ENCODE measurements at places on chromosomes 6 and 20. TPM values are rescaled to one million over a fixed set of nuclear protein-coding genes. Genes with fewer than 3 reads are reported as not detected.

GRCh38 chr6:39493174-39493573, 170.7 kb upstream of the KCNK16 start:
- H3K4me1 ChIP-seq = peaks cover 9% of the 10 kb centered on the region
- H3K27ac ChIP-seq = no peak overlapping the region
- no peaks in the 10 kb centered on the region for H3K27me3 ChIP-seq
- no peak for DNase-seq

DNA sequence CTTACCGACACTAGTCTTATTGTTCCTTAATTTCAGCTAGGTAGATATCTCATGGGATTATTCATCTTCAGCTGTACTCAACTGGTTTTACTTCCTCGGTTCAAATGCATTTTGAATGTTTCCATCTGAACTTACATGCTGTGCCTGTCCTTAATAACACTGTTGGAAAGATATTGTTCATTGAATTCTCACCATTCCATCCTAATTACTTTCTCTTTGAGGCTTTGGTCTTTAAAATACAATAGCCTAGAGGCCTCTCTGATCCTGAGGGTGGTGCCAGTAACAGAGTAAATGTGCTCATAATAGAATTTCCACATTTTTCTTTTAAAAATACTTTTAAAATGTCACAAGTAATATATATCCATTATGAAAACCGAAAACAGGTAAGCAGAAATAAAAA, 54.0 kb downstream of the IL20RA start:
- H3K27me3 ChIP-seq = peaks cover 55% of the 10 kb centered on the region
- no peaks in the 10 kb centered on the region for H3K36me3 ChIP-seq
- DNase-seq = no peak

EPHA7 gene
- total RNA-seq = 35.8 TPM

ZDHHC14 gene
- 5.0 TPM for total RNA-seq

DNA sequence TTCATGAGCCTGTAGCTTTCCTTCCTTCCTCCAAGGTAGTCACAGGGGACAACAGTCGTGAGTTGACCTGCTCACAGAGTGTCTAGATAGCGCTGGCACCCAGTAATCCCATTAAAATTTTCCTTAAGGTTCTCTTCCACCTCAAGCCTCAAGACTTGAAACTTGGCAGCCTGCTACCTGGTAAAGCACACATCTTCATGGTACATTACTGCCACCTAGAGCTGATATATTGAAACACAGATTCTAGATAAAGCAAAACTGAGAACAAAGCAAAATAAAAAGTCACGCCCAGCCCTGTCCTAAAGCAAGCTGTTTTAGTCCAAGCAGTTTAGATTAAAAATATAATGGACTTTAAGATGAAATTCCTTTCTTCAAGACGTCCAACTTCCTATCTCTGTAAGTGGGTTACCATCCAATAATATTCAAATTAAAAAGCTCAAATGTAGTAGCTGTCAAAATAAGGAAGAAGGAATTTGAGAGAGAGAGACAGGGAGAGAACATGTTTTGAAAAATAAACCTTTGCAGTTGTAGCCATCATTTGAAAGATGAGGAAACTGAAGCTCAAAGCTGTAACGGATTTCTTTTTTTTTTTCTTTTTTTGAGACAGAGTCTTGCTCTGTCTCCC, 50.7 kb upstream of the CD83 start:
- H3K27me3 ChIP-seq = peaks cover 10% of the 10 kb centered on the region
- H3K27ac ChIP-seq = no peak overlapping the region
- no peak overlapping the region for H3K4me3 ChIP-seq
- no peaks in the 10 kb centered on the region for H3K4me1 ChIP-seq
- no peaks in the 10 kb centered on the region for H3K36me3 ChIP-seq

F13A1 gene
- total RNA-seq = 0.39 TPM

DNA sequence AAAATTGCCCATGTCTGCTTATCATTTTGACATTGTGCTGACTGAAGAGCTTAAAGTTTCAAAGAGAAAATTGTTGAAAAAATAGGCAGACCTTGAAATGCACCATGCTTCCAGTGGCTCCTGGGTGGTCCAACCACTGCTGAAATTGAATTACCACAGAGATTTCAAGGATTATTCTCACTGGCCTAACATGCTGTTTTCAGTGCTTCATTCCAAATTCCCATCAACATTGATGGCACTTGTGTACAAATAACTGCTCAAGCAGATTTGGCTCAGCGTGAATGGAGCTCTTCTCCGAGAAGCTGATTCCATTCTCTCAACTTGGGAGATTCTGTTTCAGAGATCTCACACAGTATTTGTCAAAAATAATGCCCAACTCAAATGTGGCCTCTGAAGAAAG, 75.5 kb downstream of the LAMA4 start:
- no peak overlapping the region for H3K4me3 ChIP-seq
- peaks cover 6% of the 10 kb centered on the region for H3K4me1 ChIP-seq
- no peaks in the 10 kb centered on the region for H3K27me3 ChIP-seq
- no peak for DNase-seq
- H3K27ac ChIP-seq = no peak overlapping the region

GRCh38 chr20:41299899-41300298, 17.6 kb downstream of the ZHX3 start:
- H3K27ac ChIP-seq = no peak overlapping the region
- no peaks in the 10 kb centered on the region for H3K36me3 ChIP-seq
- peaks cover 9% of the 10 kb centered on the region for H3K4me1 ChIP-seq
- no peaks in the 10 kb centered on the region for H3K27me3 ChIP-seq
- no peak overlapping the region for H3K4me3 ChIP-seq

LHFPL5 gene
- total RNA-seq = not detected

DNA sequence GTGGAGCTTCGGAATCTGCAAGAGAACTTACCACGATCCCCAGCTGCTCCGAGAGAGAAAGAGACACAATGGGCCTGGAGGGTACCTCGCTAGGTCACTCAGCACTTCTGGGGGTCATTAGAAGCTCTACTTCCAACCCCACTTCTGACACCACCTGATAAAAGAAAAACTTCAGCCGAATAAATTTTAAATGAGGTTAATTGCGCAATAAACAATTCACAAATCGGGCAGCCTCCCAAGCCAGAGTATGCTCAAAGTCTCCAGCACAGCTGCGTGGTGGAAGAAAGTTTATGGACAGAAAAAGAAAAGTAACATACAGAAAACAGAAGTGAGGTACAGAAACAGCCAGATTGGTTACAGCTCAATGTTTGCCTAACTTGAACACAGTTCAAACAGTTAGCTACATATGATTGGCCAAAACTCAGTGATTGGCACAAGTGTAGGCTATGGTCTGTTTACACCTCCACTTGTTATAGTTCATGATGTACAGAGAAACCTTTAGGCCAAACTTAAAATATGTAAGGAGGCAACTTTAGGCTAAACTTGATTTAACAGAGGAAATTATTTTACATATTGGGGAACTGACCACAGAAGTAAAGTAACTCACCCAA, 52.6 kb downstream of the COL11A2 start:
- no peak overlapping the region for H3K27ac ChIP-seq
- H3K27me3 ChIP-seq = peaks cover 34% of the 10 kb centered on the region
- no peak for DNase-seq
- no peak overlapping the region for H3K4me3 ChIP-seq

KIF25 gene
- 0.72 TPM for total RNA-seq

C20orf202 gene
- total RNA-seq = 0.18 TPM

PRL gene
- not detected for total RNA-seq

DNA sequence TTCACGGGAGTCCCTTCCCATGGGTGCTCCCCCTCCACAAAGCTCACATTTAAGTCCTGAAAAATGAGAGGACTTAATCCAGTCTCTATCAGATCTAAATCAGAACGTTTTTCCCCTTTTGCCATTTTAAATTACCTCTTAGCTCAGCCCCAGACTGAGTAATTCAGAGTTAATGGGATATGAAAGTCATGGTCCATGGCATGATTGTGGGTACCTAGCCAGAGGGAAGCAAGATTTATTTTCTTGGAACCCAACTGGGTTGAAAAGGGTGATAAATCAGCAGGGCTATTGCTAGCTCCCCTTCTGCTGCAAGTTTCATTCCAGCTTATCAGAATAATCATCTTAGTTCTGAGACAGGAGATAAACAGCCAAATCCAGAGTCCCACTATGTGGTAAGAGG, 320.2 kb upstream of the CHD6 start:
- H3K36me3 ChIP-seq = no peaks in the 10 kb centered on the region
- no peak for DNase-seq
- H3K27ac ChIP-seq = no peak overlapping the region
- no peaks in the 10 kb centered on the region for H3K4me1 ChIP-seq

DNA sequence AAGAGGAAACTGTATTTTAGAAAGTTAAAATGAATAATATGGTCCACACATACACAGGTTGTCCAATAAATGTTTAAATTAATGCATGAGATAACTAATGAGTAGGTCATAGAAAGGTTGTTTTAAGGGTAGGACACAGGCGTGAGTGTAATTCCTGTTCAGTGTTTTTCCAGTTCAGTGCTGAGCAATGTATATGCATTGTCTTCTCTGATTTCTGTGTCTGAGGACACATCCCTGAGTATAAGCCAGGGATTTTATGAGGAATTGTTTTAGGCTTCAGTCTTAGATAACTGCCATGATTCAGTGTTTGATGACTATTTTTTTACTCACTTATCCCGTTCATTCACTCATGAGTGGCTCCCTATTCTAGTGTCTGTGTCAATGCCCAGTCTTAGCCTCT, 298.5 kb upstream of the TBX18 start:
- no peaks in the 10 kb centered on the region for H3K36me3 ChIP-seq
- H3K27me3 ChIP-seq = no peaks in the 10 kb centered on the region
- DNase-seq = no peak

Data from neural crest cell (in vitro differentiated cells).